ENCODE measurements at places on chromosomes 13 and 19. TPM values are rescaled to one million over a fixed set of nuclear protein-coding genes. Genes with fewer than 3 reads are reported as not detected.

DNA sequence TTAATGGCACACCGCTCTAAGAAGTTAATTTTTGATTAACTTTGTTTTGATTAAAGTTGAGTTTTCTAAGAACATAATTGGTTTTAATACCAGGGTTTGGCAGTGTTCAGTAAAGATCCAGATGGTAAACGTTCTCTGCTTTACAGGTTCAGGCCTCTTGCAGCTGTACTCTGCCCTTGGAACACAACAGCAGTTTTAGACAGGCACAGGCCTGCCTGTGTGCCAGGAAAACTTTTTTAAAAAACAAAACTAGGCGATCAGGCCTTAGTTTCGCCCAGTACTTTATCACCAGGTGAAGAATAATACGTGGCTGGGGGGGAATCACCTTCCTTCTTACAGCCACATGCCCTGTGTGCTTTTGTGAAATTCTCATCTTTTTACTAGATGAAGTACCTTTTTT, 38.0 kb upstream of the TEX29 start:
- DNase-seq = no peak

GRCh38 chr13:20446405-20446804, 79.3 kb downstream of the CRYL1 start:
- DNase-seq = no peak

DNA sequence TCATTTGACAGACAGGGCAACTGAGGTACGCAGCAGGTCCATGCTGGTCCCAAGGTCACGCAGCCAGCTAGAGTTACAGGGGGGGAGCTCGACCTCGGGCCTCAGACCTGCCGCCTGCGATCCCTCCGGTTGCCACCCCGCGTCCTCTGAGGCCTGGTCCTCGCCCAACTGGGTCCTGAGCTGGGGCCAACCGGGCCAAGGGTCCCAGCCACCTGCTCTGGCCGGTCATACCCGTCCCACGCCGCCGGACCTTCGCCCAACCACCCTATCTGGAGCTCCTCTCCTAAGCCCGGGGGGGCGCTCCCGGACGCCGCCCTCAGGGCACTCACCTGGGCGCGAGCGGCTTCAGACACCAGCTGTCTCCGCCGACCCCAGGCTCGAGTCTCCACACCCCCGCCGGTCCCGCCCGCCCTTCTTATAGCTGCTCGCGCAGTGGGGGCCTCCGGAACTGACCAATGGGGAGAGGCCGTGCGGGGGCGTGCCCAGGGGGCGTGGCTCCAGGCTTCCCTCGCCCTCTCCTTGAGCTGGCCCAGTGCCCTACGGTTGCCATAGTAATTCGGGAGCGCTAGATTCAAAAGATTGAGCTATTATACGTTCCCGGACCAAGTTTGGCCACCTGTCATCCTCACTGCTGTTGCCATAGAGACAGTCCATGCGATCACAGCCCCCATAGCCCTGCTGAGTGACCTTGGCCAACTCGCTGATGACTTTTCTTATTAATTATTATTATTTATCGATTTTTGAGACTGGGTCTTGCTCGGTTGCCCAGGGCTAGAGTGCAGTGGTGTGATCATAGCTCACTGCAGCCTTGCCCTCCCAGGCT, at the start of gene PLIN5:
TSS of gene PLIN5 (minus strand) at position 389 of the 823 bp plus-strand sequence. CDS start 1,150 bp downstream, outside the sequence.
- DNase-seq = peak; percentile 91

Gene SRRM5
- 0.16 TPM for total RNA-seq
